ENCODE measurements at places on chromosomes 4 and X.

DNA sequence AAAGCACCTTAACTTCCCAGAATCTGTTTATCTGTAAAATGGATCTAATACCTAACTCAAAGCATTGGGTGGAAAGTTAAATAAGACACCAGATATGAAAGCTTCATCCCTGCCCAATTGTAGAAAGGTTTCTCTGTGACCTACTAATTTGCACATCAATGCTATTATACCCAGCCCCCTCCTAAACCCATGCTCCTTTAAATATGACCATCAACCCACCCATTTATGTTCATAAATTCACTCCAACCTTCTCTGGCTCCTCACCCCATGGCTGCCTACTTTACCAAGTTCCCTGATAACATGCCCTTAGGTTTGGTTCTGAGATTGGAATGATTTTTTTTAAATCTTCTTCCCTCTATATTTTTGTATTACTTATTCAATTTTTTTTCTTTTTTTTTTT, 1.9 kb downstream of the LYAR start:
- DNase-seq: no peak

DNA sequence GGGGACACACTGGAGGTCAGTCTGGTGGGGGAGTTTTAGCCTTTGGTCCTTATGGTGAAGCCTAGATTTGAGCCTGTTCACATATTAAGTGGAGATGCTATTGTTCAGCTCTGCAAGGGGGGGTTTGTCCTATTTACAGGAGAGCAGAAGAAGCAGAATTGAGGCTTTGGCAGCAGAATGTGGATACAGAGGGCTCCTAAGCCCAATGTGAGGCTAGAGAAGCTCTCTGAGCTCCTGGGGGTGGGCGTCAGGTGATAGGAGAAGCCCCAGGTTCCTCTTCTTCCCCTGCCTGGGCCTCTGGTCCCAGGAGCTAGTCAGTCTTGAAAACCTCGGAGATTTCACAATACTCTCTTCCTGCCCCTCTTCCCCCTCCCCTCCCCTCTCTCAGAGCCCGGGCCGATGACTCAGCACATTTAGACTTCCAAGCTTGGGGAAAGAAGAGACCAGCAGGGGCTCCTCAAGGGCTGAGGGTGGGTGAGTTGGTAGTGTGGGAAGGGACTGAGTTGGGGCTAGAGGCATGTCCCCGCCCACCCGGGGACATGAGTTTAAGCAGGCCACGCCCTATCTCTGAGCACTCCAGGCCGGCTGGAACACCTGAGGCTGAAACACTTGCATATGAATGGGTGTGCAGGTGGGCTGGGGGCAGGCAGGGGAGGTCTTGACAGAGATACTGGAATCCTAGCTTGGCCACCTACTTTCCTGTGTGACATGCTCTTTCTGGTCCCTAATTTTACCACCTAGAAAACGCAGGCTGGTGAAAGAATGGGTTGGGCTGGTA, 3.4 kb downstream of the TFE3 start:
- no peak for DNase-seq

DNA sequence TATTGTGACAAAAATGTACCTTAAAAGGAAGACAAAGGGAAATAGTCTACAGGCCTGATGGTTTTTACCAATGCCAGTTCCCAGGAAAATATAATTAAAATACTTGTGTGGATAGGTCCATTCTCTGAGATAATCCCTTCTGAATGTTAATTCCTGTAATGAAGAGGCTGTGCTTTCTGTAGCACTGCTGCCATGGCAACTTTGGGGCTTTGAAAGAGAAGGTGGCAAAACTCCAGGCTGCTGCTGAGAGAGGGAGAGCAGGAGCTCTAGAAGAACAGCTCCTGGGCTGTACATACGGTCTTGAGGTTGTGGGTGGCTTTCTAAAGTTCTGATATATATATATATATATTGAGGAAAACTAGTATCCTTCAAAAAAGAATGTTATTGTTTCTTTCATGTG, 125.4 kb downstream of the PDLIM5 start:
- no peak for DNase-seq

GRCh38 chr4:88674979-88675378, 22.6 kb downstream of the NAP1L5 start:
- DNase-seq: no peak

DNA sequence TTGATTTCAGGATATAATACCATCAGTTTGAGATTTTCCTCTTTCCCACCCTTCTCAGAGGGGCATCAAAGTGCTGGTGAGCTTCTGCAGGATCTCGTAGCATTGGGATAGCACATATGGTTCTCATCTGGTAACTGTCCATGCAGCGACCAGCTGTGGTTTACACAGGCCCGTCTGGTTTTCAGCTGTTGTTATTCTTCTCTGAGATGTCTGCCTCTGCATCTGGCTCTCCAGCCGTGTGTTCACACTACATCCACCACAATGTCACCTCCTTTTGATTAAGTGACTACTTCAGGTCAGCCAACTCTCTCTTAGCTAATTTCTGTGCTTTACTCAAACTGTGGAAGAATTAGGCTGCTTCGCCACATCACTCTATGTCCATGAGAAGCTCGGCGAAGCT, 676.7 kb upstream of the TENM3 start:
- no peak for DNase-seq

GRCh38 chrX:154733066-154733425, 17.8 kb downstream of the GAB3 start:
- DNase-seq: no peak

GRCh38 chr4:81460191-81460701, 11.5 kb downstream of the RASGEF1B start:
- no peak for DNase-seq

GRCh38 chr4:112857461-112857860, 192.0 kb upstream of the ANK2 start:
- no peak for DNase-seq

GRCh38 chr4:683982-684622, 4.8 kb downstream of the SLC49A3 start:
- no peak for DNase-seq

- no peak for DNase-seq
These were observed 16.4 kb upstream of the SLC4A4 start for GRCh38 chr4:71322425-71322824.

GRCh38 chr4:17597517-17597916, 16.9 kb upstream of the MED28 start:
- DNase-seq: no peak

GRCh38 chrX:2705046-2705832, 14.1 kb downstream of the CD99 start:
- DNase-seq: no peak

- no peak for DNase-seq
These were observed 10.0 kb upstream of the ASMTL start for GRCh38 chrX:1462596-1463251.

GRCh38 chrX:63488546-63489373, 137.6 kb upstream of the SPIN4 start:
- DNase-seq: no peak

DNA sequence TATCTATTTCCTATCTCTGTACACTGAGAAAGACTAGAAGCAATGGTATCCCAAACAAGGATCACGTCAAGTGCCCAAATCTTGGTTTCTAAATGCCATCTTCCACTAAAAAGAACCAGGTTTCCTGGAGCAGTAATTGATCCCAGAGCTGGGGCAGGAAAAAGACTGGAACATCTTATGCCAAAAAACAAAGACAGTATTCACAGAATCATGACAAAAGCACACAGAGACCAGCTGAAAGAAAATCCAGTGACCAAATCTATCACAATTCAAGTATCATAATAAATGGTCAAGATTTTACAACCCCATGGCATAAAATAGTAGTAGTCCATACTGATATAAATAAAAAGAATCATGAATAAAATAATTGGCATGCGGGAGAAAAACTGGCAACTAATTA, 44.9 kb downstream of the CENPC start:
- DNase-seq: no peak
